GM03348 (cell line): ENCODE measurements at places on chromosomes 3 and 15.

DNA sequence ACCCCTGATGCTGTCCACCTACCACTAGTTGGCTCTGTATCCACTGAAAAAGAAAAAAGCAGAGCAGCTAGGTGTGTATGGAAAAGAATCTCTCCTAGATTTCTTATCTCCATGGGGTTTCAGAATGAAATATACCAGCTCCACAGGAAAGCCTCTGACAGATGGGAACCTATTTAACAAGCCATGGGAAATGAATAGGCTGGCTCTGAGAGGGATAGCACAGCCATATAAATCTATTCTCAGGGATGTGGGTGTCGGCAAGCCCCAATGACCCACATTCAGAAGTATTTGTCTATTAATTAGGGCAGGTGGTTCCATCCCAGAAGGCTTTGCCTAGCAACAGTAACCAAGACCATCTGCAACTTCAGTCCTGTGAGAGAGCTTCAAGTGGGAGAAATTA, 694.1 kb downstream of the AGBL1 start:
- DNase-seq: no peak

DNA sequence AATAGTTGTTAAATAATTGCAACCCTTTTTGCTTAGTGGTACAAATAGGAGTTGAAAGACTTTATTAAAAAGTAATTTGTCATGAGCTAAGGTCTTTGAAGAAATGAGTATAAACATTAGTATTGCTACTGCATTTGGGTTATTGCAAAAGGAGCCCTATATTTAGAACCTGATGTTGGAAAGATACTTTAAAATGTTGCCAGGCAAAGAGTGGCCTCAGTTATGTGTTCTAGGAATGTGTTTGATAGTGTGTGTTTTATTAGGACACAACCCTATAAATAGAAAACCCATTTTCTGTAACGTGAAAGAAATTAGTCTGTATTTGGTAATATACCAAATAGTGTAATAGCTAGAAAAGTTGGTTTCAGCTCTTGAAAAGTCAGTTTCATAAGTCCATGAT, 10.7 kb downstream of the VPS8 start:
- peak; percentile 29 for DNase-seq

DNA sequence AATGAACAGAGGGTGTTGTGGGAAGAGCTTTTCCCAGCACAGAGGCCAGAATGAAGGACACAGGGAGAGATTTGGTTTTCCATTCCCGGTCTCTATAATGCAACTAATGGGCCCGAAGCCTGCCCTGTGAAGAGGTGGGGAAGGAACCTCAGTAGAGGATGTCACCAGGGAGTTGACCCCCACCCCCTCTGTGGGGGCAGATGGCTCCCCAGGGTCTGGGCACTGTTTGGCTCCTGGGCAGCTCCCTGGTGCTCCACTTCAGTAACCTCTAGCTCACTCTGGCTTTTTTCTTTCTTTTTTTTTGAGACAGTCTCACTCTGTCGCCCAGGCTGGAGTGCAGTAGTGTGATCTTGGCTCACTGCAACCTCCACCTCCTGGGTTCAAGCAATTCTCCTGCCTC, 109.1 kb upstream of the DLG1 start:
- no peak for DNase-seq

DNA sequence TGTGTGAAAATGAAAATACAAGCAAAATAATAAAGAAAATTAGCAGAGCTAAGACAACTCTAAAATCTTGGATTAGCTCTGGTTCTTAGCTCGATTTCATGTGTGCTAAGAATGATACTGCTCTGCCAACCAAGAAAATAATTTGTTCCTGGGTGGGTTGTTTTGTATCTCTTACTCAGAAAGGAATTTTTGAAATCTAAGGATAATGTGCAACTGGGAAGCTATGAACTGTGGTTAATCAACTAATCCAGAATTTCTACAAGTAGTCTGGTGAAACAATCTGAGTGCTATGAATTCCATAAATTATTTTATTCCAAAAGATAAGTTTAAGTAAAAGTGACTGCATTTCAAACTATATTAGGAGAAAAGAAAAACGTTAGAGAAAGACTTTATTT, 92.0 kb downstream of the TFDP2 start:
- DNase-seq: peak; percentile 29

DNA sequence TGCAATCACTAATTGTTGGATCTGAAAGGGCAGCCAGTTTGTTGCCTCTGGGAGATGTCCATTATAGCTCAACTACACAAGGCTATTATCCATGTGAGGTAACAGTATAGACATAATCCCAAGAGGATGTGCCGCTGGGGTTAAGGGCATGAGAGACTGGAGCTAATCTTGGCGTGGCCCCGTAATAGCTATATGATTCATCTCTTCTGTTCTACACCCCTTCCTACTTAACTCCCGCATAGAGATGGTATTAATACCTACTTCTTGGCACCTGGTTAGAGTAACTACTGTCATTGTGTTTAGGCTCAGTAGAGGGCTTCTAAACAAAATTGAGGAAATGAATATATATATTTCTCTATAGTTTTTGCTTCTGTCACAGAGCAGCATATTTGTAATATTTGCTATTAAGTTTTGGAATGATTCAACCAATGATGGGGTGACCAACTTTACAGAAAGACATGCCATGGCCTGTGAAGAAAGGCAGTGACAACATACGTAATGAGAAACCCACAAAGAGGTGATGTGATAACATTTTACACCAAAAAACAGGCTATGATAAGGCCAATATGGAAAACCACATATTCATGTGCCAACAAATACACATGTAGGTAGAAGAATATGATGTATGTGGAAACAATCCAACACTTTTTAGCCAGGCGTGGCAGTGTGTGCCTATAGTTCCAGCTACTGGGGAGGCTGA, 76.8 kb upstream of the DPH6 start:
- no peak for DNase-seq

DNA sequence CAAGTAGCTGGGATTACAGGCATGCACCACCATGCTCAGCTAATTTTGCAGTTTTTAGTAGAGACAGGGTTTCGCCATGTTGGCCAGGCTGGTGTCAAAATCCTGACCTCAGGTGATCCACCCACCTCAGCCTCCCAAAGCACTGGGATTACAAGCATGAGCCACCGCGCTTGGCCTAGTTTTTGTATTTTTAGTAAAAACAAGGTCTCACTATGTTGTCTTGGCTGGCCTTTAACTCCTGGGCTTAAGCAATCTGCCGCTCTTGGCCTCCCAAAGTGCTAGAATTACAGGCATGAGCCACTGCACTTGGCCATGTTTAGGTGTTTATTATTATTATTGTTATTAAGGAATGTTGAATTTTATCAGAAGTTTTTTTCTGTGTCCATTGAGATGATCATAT, 14.7 kb downstream of the IL16 start:
- DNase-seq: no peak
